Naive thymus-derived CD4-positive, alpha-beta T cell (primary cell): ENCODE measurements at places on chromosomes 16 and 17. TPM values are rescaled to one million over a fixed set of nuclear protein-coding genes. Genes with fewer than 3 reads are reported as not detected.

- peak overlapping the region; percentile 84 for H3K4me3 ChIP-seq
- peaks cover 18% of the 10 kb centered on the region for H3K4me1 ChIP-seq
- no peak for DNase-seq
- no peaks in the 10 kb centered on the region for H3K27me3 ChIP-seq
These were observed 534 bp downstream of the GPATCH8 start for GRCh38 chr17:44502598-44503146.

DNA sequence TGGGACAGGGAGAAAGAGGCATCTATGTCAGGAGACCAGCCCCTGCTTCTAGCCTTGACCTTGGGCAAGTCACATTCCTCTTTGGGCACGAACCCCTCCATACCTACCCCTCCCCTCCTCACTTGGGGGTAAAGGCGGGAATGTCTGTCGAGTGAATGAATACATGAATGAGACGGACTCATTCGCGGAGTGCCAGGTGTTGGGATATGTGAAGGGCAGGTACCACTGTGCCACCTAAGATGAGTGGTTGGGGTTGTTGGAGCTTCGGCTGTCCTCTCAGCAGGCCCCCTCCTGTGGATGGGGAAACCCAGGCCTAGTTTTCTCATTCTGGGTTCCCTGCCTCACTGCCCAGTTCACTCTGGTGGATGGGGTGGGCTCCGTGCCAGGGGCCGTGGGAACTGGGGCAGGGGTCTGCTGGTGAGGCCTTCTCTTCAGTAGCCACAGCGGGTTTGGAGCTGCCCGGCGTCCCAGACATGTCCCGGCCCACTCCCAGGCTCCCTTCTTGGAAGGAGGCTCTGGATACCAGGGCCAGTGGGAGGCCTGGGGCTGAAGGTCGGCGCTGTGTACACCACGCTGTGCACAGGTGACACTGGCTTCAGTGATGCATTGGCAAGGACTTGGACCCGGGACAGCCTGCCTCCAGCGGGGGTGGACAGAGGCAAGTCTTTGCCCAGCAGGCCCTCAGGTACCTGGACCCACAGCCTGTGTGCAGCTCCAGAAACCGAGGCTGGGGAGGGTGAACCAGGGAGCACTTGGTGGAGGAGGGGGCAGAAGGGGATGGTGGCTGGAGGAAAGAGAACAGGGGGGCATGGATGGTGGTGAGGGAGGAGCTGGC lies 5.6 kb downstream of the GLIS2 start:
- H3K4me3 ChIP-seq = no peak overlapping the region
- no peaks in the 10 kb centered on the region for H3K36me3 ChIP-seq
- no peak for DNase-seq
- no peaks in the 10 kb centered on the region for H3K4me1 ChIP-seq
- no peaks in the 10 kb centered on the region for H3K27me3 ChIP-seq

GRCh38 chr16:75003931-75004330 lies 5.1 kb downstream of the ZNRF1 start:
- H3K36me3 ChIP-seq = no peaks in the 10 kb centered on the region
- no peak for DNase-seq
- H3K27ac ChIP-seq = no peak overlapping the region
- no peak overlapping the region for H3K4me3 ChIP-seq
- H3K27me3 ChIP-seq = no peaks in the 10 kb centered on the region

GRCh38 chr17:57953705-57954396 lies 1.4 kb downstream of the CUEDC1 start:
- H3K36me3 ChIP-seq = no peaks in the 10 kb centered on the region
- H3K27me3 ChIP-seq = no peaks in the 10 kb centered on the region
- no peak overlapping the region for H3K4me3 ChIP-seq
- peaks cover 14% of the 10 kb centered on the region for H3K4me1 ChIP-seq

Gene C17orf78
- total RNA-seq = not detected

Gene LYRM1
- 13.6 TPM for total RNA-seq
